Activated CD4-positive, alpha-beta T cell treated with anti-CD3 and anti-CD28 coated beads for 36 hours (primary cell): ENCODE measurements at places on chromosomes 3 and 15.

- DNase-seq, result no peak
- no peak overlapping the region for H3K27ac ChIP-seq
- no peak overlapping the region for H3K4me3 ChIP-seq
- H3K36me3 ChIP-seq, result no peaks in the 10 kb centered on the region
- H3K27me3 ChIP-seq, result no peaks in the 10 kb centered on the region
- H3K4me1 ChIP-seq, result no peaks in the 10 kb centered on the region
Measured at GRCh38 chr3:95468331-95468730, 1346.1 kb upstream of the EPHA6 start.

DNA sequence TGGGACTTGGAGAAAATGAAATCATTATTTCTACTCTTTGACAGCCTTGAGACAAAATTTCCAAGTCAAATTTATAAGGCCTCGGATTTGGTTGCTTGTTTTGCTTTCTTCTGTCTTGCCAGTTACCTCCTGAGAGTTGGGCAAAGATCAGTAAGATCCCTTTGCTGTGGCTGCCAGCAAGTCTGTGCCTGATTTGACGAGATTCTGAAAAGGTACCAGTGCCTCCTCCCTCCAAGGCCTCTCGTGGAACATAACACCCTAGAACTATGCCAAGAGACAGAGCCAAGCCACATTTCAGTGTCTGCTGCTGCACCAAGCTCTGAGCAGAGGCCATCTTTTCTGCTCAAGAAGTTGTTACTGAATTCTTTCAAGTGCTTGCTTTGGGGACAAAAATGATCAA, 61.0 kb downstream of the GTPBP8 start:
- peaks cover 2% of the 10 kb centered on the region for H3K4me1 ChIP-seq
- DNase-seq, result peak; percentile 11
- peak overlapping the region; percentile 11 for H3K4me3 ChIP-seq
- no peaks in the 10 kb centered on the region for H3K27me3 ChIP-seq
- H3K36me3 ChIP-seq, result no peaks in the 10 kb centered on the region

DNA sequence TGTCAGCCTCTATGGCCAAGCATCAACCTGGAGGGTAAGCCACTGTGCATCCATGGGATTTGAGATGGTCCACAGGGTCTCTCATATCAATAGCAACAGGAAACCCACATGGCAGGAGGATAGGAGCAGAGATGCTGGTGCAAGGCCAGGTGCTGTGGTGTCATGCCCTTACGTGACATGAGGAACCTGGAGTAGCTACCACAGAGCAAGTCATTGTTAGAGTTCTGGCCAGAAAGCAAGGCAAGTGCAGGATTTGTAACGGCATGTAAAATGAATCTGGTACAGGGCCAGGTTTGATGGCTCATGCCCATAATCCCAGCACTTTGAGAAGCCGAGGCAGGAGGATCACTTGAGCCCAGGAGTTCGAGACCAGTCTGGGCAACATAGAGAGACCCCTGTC, 14.8 kb upstream of the ZNF774 start:
- H3K27me3 ChIP-seq, result no peaks in the 10 kb centered on the region
- no peak overlapping the region for H3K27ac ChIP-seq
- H3K4me1 ChIP-seq, result peaks cover 9% of the 10 kb centered on the region

DNA sequence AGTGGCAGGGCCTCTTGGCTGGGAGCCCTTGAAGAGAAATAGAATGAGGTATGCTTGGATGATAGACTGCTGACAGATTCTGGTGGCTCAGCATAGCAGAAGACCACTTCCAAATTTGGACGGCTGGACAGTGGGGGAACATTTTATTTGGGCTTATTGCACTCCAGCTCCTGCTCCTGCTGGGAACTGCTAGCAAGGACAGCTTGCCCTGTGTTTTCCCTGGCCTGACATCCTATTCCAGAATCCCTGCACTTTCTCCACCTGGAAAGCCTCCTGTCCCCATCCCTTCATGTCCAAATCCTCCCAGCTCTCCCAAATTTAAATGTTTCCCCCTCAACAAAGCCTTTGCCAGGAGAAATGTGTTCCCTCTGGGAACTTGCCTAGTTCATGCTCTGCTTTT, 9.8 kb upstream of the COLQ start:
- H3K36me3 ChIP-seq, result no peaks in the 10 kb centered on the region
- DNase-seq, result no peak
- no peaks in the 10 kb centered on the region for H3K27me3 ChIP-seq

- H3K4me3 ChIP-seq, result no peak overlapping the region
- DNase-seq, result no peak
- no peaks in the 10 kb centered on the region for H3K36me3 ChIP-seq
- no peak overlapping the region for H3K27ac ChIP-seq
- H3K4me1 ChIP-seq, result peaks cover 8% of the 10 kb centered on the region
- no peaks in the 10 kb centered on the region for H3K27me3 ChIP-seq
Measured at GRCh38 chr15:66641485-66642315, 60.3 kb upstream of the SMAD6 start.

DNA sequence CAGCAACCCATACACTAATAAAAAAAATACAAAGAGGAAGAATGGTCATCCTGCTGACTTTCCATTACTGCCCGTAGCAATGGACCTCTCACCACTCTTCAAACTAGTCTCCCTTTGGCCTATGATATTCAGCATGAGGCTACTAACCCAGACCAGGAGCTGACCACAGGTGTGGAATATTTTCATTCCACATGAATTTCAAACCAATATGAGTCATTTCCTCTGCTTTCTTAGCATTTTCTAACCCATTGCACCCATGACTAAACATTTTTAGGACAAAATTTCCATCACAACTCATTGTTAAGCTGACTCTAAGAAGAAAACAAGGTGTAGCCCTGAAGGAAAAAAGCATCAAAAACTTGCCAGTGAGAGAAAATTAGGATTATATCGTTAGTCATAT, 34.0 kb upstream of the ZPLD1 start:
- no peaks in the 10 kb centered on the region for H3K4me1 ChIP-seq
- no peak for DNase-seq
- no peak overlapping the region for H3K27ac ChIP-seq
- H3K36me3 ChIP-seq, result no peaks in the 10 kb centered on the region
- peaks cover 5% of the 10 kb centered on the region for H3K27me3 ChIP-seq

- no peak for DNase-seq
- H3K27me3 ChIP-seq, result no peaks in the 10 kb centered on the region
- no peak overlapping the region for H3K4me3 ChIP-seq
- H3K27ac ChIP-seq, result no peak overlapping the region
- peaks cover 5% of the 10 kb centered on the region for H3K36me3 ChIP-seq
Measured at GRCh38 chr15:52480990-52481389, 47.7 kb downstream of the MYO5A start.

GRCh38 chr3:178043084-178043483, 493.2 kb upstream of the KCNMB2 start:
- no peaks in the 10 kb centered on the region for H3K36me3 ChIP-seq
- H3K27me3 ChIP-seq, result no peaks in the 10 kb centered on the region
- DNase-seq, result no peak
- H3K4me1 ChIP-seq, result no peaks in the 10 kb centered on the region

DNA sequence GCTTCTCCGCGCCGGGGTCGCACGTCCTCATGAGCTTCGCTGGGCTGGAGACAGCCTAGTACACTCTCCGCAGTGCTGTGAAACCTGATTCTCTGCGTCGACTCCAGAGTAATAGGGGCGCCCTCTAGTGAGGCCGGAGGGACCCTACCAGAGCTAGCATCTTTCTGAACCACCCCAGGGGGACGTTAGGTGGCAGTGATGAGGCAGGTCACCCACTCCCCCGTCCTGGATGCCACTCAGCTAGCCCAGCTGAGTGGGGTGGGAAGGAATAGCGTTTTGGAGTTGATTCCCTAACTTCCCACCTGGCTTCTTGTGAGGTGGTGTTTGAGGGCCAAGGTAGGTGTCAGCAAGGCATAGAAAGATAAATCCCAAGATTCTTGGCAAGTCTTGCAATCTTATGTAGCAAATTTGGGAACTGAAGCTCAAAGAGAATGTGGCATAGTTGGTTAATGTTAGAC, 4.0 kb downstream of the DUOXA2 start:
- H3K4me1 ChIP-seq, result peaks cover 27% of the 10 kb centered on the region
- no peak overlapping the region for H3K27ac ChIP-seq
- peaks cover 46% of the 10 kb centered on the region for H3K27me3 ChIP-seq
- no peaks in the 10 kb centered on the region for H3K36me3 ChIP-seq

DNA sequence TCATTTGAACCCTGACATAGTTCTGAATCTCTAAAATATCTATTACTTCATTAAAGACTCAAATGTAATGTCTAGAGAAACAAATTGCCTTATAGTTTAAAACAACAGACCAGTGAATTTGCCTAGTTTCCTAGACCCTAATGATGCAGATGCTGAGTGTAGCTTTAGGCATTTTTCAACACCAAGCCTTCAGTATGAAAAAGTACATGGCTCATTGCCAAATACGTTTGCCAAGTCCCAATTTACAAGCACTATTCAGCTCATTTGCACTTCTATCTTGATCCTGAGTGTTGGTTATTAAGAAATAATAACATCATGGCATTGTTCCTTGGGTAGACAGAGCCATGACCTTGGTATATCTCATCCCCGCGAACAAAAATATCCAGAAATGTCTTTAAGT, 46.8 kb downstream of the EOMES start:
- no peak for DNase-seq
- H3K27me3 ChIP-seq, result no peaks in the 10 kb centered on the region
- peaks cover 2% of the 10 kb centered on the region for H3K4me1 ChIP-seq
- H3K4me3 ChIP-seq, result no peak overlapping the region
- H3K27ac ChIP-seq, result no peak overlapping the region
